ENCODE measurements at places on chromosomes 6 and 20. TPM values are rescaled to one million over a fixed set of nuclear protein-coding genes. Genes with fewer than 3 reads are reported as not detected.

FKBP1A gene
- 278 TPM for total RNA-seq

CAGE1 gene
- not detected for total RNA-seq

LKAAEAR1 gene
- total RNA-seq = not detected

HTR1B gene
- total RNA-seq = 0.38 TPM

SNAP25 gene
- 3.7 TPM for total RNA-seq

EEF1A1 gene
- total RNA-seq = 9,246 TPM

PGC gene
- total RNA-seq = 266 TPM

UBD gene
- 2.6 TPM for total RNA-seq

MTFR2 gene
- 1.6 TPM for total RNA-seq

HSPA12B gene
- 22.1 TPM for total RNA-seq

GRCh38 chr20:34815636-34816035, 9.8 kb downstream of the NCOA6 start:
- no peak for DNase-seq

DNA sequence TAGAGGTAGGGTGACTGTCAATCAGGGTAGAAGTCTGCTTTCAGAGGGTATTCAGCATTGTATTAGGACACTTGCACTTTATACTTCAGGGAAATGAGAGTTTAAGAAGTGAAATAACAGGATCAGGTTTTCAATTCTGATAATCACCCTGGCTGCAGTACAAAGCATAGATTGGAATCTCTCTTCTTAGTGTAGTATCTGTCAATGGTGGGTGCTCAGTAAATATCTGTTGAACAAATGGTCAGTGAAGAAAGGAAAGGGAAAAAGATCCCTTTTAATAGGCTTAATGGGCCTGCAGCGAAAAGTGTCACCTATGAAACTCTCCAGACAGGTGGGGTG, 18.7 kb downstream of the TUBB2B start:
- no peak for DNase-seq

GRCh38 chr6:42372699-42373098, 79.0 kb downstream of the TRERF1 start:
- DNase-seq = no peak

DNA sequence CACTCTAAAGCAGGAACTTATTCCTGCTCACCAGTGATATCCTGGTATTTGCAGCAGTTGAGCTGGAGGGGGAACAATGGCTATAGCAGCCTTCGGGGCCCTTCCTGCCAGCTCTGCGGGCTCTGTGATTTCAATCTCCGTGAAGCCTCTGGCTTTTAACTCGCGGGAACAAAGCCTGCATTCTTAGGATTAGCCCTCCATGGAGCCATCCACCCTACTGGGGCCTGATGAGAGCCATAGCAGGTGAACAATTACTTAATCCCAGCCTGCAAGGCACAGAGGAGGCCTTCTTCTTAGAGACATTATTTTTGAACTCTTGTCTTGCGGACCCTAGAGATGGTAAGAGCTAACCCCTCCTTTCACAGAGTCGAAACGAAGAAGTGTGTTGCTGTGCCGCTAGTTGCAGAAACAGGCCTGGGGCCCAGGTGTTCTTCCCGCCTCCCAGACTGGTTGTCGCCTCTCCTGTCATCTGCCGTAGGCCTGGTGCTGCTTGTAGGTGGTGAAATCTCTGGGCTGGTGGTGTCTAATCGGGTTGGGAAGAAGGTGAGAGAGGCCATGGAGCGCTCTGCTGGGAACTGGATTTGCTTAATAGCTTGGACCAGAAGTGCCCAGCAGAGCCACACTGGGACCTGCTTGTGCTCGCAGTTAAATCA, 9.7 kb downstream of the GHRH start:
- DNase-seq = no peak

DNA sequence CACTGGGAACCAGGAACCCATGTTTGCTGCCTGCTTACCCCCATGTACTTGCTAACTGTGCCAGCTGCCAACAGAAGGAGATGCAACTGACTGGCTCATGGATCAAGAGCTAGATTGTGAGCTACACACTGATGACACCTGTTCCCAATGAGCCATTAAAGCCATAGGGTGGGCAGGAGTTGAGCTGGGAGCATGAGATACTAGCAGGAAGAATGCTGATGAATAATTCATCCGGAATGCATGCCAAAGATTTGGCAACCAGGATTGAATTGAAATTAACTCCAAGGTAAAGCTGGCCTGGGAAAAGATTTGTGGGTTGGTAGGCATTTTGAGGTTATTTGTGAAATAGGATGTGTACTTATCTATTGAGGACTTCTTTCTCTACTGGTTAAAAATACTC, 631.1 kb downstream of the KIF16B start:
- DNase-seq = no peak

- no peak for DNase-seq
Observed at GRCh38 chr6:28709478-28710349, 184.0 kb downstream of the GPX5 start.

GRCh38 chr20:9025643-9026042, 43.2 kb upstream of the PLCB4 start:
- no peak for DNase-seq

DNA sequence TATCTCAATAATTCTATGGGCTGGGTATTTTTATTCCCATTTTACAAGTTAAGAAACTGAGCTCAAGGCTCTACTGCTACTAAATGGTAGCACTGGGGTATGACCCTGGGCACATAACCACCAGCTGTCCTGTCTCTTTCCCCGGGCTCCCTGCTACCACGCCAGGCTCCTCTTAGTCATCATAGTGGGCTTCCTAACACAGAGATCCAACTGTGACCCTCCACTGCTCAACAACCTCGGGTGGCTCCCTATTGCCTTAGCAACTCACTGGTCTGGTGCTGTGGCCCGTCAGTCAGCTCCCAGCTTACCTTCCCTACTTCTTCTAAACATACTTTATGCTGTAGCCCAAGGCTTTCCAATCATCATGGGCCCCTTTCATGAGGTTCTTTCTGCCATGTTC, 4.5 kb downstream of the KIAA1755 start:
- no peak for DNase-seq

DNA sequence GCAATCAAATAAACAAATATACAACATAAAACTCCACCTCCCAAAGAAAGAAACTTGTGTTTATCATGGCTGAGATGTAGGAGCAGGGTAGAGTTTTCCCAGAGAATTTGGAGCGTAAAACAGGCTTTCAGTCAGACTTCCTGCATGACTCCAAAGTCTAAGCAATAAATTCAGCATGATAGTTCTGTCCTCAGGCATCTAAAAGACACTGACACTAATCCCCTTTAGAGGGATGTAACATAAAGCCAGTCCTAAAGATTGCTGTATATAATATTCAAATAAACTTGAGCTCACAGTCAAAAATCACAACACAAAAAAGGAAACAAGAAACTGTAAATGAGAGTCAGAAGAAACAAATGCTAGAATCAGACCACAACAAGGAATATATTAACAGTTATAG, 234.4 kb downstream of the CENPW start:
- DNase-seq = no peak

DNA sequence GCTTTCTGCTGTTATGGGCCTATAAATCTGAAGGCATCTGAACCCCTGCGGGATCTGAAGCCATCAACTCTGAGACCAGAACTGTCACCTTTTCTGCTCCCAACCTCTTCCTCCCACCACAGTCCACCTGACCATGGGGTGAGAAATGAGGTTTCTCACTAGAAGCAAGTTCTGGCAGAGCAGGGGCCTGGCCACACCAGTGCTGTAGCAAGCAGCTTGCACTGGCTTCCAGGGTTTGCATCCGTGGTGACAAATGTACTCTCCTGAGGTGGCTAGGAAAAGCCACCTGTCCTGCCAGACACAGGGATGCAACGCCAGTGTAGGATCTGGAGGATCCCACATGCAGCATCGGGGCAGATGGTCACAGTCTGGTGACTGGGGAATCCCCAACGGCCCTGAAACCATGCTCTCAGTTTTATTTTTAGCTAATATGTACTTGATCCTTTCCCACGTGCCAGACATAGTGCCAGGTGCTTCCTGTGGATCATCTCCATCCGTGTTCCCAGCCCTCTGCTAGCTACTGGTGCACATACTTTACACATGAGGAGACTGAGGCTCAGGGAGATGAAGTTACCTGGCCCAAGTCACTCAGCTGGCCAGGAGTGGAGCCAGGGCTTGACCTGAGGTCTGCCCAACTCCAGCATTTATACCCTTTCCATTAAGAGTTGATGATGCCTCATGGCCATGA, 122.1 kb upstream of the SPACA1 start:
- DNase-seq = no peak

- DNase-seq = no peak
Observed at GRCh38 chr6:168397012-168397411, 44.0 kb upstream of the SMOC2 start.

GRCh38 chr6:40903456-40903855, 135.6 kb downstream of the UNC5CL start:
- no peak for DNase-seq

- no peak for DNase-seq
Observed at GRCh38 chr6:46215213-46215612, 44.4 kb upstream of the ENPP5 start.

DNA sequence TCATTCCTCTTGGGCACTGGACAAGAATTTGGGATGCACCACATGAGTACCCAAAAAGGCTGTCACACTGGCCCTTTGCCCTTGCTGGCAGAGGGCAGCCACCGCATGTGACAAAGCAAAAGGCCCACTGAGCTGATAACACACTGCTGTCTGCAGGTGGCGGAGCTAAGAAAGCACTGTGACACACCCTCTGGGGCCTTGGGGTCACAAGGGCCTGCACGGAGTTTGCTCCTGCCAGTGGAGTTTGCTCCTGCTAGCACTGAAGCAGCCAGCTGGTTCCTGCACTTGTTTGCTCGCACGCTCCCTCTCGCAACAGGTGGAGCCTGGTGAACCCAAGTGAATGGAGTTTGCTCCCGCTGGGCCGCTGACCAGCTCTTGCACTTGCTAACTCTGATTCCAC, 132.6 kb downstream of the LCA5 start:
- no peak for DNase-seq

GRCh38 chr6:44797746-44798145, 410.2 kb downstream of the CDC5L start:
- no peak for DNase-seq

- DNase-seq = no peak
Observed at GRCh38 chr20:60224914-60225313, 266.7 kb downstream of the CDH26 start.

GRCh38 chr6:53524455-53524815, 20.5 kb downstream of the GCLC start:
- no peak for DNase-seq

GRCh38 chr6:121439475-121439874, 4.0 kb downstream of the GJA1 start:
- DNase-seq = no peak

- DNase-seq = no peak
Observed at GRCh38 chr6:96907498-96907897, 9.8 kb upstream of the NDUFAF4 start.

- no peak for DNase-seq
Observed at GRCh38 chr6:45584127-45584526, 206.4 kb upstream of the SUPT3H start.

DNA sequence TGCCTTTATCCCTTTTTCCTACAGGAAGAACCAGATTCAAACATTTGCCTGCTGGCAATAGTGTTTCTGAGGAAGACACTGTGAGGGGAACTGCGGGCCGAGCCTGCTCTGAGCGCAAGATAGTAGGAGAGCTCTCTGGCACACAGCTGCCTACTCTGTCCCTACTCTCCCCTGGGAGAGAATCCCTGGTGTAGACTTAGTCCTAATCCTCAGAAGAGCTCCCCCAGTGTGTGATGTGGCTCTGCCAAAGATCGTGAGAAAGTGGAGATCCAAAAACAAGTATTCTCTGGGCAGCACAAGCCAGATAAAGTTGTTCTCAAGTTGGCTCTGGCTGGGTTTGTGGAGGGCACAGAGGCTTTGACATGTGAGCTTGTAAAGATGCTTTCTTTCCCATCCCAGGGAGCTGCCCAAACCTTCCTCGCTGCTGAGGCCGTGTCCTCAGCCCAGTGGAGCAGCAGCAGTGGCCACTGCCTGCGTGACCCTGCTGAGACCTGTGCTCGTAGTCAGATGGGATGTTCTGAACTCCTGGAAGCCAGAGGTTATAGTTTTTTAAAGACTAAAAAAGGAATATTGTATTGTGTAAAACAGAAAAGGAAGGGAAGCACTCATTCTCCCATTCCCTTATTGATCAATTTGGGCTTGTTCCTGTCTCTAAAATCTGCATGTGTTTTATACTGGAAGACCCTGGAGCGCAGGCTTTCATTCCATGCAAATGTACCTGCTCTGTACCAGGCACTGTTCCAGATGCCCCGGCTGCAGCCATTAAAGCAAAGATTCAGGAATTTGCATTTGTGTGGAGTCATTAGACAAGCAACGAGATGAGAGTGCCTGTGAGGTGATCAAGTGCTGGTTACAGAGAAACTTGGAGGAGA, 30.7 kb downstream of the PNLDC1 start:
- DNase-seq = no peak

- DNase-seq = no peak
Observed at GRCh38 chr6:46655803-46656202, 3.0 kb downstream of the SLC25A27 start.

DNA sequence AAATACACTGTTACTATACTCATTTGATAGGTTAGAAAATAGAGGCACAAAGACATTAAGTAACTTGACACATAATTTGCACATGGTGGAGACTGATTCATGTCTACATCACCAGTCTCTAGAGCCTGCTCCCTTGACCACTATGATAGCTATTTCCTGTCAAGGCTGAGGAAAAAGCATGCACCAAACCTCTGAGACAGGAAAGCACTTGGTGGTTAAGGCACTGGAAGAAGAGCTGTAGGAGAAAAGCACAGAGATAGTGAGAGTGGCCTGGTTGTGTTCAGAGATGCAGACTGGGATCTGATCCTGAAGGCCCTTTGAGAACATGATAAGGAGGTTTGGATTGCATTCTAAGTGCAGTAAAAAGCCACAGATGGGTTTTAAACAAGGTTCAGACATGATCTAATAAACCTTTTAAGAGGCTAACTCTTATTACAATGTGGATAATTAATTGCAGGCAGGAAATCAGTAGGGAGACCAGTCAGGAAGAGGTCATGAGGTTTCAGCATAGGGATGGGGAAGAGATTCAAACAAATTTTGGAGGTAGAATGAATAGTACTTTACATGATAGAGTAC, 168.9 kb downstream of the PHF3 start:
- no peak for DNase-seq

- DNase-seq = no peak
Observed at GRCh38 chr20:14865731-14866130, 528.3 kb upstream of the FLRT3 start.

DNA sequence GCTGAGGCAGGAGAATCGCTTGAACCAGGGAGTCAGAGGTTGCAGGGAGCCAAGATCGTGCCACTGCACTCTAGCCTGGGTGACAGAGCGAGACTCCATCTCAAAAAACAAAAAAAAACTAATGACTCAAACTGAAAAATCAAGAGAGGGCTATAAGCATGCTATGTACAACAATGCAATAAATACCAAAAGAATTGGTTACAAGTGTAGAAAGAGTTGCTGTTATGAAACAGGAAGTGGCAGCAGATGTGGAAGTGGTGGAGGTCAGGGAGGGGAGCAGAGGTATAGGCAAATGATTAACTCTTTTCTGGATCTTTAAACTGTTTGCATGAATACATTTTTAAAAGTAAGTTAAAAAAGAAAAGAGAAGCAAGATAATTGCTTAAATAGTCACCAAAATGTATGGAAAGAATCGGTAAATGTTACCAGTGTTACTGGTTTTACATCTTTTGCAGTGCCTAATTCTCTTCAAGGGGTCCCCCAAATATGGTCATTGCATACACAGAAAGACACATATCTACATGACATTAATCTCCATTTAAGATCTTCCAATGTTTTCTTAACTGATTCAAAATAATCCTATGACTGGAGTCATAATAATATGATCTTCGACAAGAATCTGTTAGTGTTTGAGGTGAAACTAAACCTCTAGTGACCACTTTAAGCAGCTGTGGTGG, 15.0 kb downstream of the CALHM6 start:
- DNase-seq = no peak

- no peak for DNase-seq
Observed at GRCh38 chr6:144075875-144076274, 19.5 kb downstream of the SF3B5 start.

Data from left lung (tissue), 14 donors.